ENCODE measurements at places on chromosomes 7 and 10.
A peak's percentile ranks its signal among the peaks of the same experiment; 100 is the strongest.

DNA sequence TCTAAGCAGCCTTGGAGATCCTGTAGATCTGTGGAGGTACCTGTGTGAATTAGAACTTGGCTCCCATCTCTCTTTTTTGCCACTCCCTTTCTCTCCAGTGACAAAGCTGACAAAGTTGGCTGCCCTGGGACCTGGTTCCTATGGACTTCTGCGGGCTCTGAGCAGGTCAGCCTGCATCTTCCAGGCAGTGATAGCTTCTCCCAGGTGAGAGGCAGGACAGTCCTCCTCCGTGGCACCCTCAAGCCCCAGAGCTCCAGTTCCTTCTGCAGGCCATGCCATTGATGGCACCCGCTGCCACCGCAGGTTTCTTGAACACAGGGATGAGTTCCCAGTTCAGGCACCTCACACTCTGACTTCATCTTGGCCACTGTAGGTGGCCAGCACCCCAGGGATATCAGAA lies 73.5 kb upstream of the GRB10 start:
- no peak for DNase-seq

DNA sequence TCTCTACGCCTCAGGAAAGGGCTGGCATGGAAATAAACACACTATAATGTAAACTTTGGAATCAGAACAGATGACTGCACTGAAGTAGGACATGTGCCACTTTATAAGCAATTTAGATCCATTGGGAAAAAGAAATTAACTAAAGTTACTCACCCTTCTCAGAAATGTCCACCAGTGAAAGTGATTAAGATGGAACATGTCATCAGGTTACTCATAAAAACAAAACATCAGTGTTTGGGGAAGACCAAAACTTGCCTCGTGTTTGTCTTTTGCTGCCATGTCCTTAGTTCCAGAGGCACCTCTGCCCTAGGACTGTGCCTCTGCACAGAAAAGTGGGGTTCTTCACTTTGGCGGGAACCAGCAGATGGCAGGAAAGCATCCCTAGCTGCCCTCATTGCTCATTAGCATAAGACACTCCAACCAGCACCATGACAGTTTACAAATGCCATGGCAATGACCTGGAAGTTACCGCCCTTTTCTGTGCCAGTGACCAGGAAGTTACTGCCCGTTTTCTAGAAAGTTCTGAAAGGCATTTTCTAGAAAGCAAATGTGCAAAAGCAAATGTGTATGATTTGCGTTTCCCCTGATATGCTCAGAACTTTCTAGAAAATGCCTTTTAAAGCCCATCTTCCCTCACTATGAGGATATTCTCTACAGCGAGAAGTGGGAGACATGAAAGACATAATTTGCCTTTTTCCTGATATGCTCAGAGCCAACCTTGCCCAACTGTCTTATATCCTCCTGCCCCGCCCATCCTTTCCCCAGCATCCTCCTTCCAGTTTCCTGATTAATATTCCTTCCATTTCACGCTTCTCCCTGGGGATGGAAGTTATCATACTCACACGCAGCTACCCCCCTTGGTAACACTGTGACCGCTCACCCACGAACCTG lies 258.2 kb downstream of the USP6NL start:
- no peak for DNase-seq

GRCh38 chr10:116120688-116121455 lies 152.1 kb downstream of the GFRA1 start:
- DNase-seq: peak; percentile 80

DNA sequence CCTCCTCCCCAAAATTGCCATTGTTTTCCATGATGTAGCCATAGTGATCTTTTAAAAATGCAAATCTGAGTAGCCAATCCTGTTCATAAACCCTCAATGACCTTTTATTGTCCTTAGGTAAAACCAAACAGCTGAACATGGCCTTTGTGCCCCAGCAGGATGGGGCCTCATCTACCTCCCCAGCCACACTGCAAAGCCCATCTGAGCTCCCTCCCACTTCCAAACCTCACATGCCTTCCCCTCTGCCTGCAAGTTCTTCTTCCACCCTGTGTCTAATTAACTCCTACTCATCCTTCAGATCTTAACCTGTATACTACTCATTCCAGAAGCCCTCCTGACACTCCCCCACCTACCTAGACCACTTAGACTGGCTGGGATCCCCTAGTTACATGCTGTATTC lies 178.8 kb upstream of the NPVF start:
- no peak for DNase-seq

GRCh38 chr7:27151341-27151930 lies 947 bp downstream of the HOXA3 start:
- DNase-seq: no peak

GRCh38 chr10:92678206-92678605 lies 11.5 kb upstream of the HHEX start:
- no peak for DNase-seq

DNA sequence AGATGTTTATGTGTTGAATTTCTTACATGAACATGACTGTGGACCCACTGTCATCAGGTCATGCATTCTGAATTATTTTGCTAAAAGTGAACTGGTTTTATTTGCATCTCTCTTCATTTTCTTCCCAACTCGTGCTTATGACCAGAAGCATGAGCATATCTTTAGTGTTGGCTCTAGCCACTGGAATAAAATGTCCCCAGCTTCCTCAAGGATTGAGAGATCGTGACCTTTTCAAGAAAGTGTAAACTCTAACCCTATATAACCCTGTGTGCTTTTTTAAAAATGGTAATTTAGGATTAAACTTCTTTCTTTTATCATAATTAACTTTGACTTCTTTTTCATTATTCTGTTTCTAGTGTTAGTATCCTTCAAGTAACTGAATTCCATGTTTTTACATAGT lies 55.5 kb downstream of the VTI1A start:
- DNase-seq: no peak

DNA sequence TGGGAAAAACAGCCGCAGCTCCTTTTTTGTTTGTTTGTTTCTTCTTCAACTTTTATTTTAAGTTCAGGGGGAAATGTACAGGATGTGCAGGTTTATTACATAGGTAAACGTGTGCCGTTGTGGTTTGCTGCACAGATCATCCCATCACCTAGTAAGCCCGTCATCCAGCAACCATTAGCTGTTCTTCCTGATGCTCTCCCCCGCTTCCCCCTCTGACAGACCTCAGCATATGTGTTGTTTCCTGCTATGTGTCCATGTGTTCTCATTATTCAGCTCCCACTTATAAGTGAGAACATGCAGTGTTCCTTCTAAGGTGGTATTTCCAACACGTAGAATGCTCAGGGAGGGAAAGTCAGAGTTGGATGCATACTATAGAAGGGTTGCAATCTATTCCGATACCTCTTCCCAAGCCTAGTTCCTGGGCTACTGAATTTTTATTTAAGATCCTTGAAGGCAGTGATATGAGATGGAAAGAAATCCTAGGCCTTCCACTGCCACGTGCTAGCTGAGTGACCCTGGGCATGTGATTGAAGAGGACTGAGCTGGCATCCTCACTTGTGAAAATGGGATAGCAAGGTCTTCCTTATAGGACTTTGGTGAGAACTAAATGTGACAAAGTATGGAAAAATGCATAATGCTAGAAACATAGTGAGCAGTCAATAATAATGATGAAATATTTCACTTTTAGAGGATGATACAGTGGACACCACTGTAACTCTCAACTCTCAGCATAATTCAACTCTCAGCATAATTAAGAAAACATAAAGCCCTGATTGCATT lies 278.5 kb downstream of the REEP3 start:
- DNase-seq: no peak

GRCh38 chr7:43669286-43670081 lies 59.8 kb downstream of the COA1 start:
- peak; percentile 85 for DNase-seq

- DNase-seq: peak; percentile 41
Observed at GRCh38 chr7:117810642-117811512, 62.4 kb downstream of the CTTNBP2 start.

DNA sequence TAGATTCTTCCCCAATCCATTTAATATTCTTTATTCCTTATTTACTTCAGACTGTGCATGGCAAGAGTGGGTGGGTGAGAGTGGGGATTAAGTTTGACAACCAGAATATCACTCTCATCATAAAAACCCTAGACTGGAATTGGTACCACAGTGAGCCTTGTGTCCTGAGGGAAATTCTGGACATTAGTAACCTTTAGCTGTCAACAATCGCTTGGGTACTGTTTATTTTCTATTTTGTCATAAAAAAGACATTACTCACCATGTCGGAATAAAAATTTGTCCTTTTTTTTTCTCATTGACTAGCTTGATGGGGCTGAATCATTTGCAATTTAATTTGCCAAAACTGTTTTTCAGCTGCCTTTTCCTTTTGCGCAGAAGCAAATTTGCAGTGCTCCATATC lies 176.1 kb upstream of the SEMA3C start:
- DNase-seq: no peak

GRCh38 chr7:114419441-114420272 lies 5.0 kb downstream of the FOXP2 start:
- no peak for DNase-seq

GRCh38 chr7:6576024-6576866 lies 1.0 kb upstream of the ZDHHC4 start:
- DNase-seq: peak; percentile 29

GRCh38 chr7:49643321-49643720 lies 130.1 kb upstream of the VWC2 start:
- no peak for DNase-seq

DNA sequence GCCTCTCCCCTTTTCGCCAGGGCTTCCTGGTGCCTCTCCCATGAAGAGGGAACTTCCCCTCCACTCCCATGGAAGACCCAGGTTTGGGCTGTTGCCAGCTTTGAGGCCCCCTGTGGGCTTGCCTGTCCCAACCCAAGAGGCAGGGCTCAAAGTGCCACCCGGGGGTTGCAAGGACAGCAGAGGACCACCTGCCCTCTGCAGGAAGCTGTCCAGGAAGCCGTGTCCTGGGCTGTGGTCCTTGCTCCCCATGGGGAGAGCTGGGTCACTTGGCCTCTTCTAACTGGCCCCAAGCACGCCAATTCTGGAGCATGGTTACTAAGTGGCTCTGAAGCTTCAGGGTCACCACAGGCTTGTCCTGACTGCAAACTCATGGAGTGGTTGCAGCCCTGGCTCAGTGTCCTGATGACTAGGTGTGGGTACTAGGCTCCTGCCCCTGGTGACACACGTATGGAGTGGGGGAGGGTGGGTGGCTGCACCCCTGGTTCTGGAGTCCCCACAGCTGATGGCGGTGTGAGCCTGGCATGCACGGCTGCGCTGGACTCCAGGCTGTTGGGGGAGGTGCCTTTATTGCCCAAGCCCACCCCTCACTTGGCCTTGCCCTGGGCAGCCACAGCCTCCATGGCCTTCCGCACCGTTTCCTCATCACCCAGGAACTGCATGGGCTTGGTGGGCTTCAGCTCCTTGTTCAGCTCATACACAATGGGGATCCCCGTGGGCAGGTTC lies 3.0 kb downstream of the PGAM2 start:
- DNase-seq: no peak

- DNase-seq: no peak
Observed at GRCh38 chr10:14507176-14507575, 176.5 kb upstream of the FRMD4A start.

DNA sequence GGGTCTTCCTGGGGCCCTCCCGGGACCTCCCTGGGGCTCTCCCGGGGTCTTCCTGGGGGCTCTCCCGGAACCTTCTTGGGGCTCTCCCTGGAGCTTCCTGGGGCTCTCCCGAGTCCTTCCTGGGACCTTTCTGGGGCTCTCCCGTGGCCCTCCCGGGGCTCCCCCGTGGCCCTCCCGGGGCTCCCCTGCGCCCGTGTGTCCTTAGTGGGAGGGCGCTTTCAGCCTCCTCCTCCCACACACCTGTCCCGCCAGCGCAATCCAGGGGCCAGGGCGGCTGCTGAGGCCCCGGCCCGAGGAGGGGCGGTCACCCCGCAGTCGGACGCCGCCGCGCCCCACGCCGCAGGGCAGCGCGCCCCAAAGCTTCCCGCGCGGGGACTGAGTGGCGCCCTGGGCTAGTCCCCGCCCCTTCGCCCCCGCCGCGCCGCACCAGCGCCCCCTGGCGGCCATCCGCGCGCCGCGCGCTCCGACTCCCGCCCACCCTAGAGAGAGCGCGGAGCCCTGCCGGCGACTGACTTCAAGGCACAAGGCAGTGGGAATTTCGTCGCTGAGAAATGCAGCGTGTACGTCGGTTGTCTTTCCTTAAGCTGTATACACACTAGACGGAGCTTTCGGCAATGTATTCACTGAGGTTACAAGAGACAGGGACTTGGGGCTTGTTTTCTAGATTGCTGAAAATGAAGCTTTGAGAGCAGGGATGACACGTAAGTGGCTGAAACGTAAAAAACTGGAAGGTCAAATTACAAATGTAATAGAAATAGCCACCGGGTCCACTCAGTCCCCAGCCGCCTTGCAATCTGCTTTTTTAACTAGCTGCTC lies 47.1 kb downstream of the INSIG1 start:
- DNase-seq: peak; percentile 82

DNA sequence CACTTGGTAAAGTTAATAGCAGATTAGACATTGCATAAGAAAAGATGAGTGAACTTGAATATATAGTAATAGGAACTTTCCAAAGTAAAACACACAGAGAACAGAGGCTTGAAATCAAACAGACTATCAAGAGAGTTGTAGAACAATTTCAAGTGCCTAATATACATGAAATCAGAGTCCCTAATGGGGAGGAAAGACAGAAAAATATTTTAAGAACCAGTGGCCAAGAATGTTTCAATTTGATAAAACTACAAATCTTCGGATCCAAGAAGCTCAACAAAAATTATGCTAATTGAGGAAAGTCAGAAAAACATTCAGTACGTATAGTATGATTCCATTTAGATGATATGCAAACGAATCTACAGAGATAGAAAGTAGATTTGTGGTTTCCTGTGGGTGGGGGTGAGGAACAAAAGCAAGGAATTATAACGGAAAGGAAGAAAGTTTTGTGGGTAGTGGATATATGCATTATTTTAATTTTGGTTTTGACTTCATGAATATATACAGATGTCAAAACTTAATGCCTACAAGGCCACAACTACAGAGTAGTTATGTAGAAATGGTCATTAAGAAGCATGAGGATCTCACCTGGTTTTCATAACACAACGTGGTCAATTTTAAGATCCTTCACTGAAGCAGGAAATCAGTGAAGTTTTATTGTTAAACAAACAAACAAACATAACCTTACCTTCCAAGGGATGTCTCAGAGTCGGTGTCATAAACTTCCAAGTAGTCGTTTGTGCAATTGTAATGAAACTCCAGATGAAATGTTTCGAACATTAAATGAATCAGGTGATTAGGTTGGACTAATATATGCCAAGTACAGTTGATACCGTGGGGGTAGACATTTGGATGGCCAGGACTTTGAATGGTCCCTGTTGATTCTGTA lies 62.0 kb downstream of the CUBN start:
- no peak for DNase-seq

- DNase-seq: no peak
Observed at GRCh38 chr7:13108061-13108460, 420.6 kb downstream of the ARL4A start.

GRCh38 chr7:45031829-45032228 lies 31.8 kb downstream of the CCM2 start:
- DNase-seq: no peak

- DNase-seq: no peak
Observed at GRCh38 chr7:1580422-1581030, 10.7 kb upstream of the PSMG3 start.

Data from WTC11 (cell line).